ENCODE measurements at places on chromosomes 11 and 22. TPM values are rescaled to one million over a fixed set of nuclear protein-coding genes. Genes with fewer than 3 reads are reported as not detected.
A peak's percentile ranks its signal among the peaks of the same experiment; 100 is the strongest.

DNA sequence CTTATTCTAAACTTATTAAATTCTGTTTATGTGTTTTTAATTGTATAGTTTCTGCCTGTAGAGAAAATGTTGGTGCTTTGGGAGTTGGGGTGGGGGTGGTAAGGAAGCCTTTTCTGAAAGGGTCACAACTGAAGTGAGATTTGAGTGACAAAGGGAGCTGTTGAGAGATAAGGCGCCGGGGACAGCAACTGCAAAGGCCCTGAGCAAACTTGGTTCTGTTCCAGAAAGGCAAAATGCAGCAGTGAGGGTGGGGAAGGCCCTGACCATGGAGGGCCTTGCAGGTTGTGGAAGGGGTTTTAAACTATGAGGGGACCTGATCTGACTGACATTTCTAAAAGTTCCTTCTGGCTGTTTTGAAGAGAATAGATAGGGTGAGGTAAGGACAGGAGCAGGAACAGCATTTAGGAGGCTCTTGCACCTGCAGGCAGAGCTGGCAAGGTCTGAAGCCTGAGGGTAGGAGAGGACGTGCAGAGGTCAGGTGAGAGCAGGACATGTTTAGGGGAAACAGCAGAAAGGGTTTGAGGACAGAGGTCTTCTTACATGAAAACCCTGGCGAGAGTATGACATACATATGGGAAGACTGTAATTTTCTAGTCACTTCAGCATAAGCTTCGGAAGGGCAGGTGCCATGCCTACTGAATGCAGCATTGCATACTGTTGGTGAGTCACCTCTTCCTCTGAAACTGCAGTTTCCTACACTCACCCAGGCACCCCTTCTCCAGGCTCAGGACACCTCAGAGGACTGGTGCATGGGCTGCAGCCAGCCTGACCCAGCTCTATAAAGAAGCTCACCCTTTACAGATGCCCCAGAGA lies 190.7 kb downstream of the SNX19 start:
- H3K27ac ChIP-seq, result no peak overlapping the region
- no peak overlapping the region for H3K4me3 ChIP-seq
- no peak for DNase-seq
- no peaks in the 10 kb centered on the region for H3K27me3 ChIP-seq
- H3K4me1 ChIP-seq, result peaks cover 7% of the 10 kb centered on the region

Gene NCF4
- 16.8 TPM for total RNA-seq

Gene HBG2
- total RNA-seq, result not detected

- H3K27me3 ChIP-seq, result no peaks in the 10 kb centered on the region
- H3K4me1 ChIP-seq, result peaks cover 3% of the 10 kb centered on the region
- DNase-seq, result no peak
- no peaks in the 10 kb centered on the region for H3K36me3 ChIP-seq
- H3K27ac ChIP-seq, result no peak overlapping the region
These were observed 177.5 kb downstream of the TMEM135 start for GRCh38 chr11:87215236-87215635.

Gene OR51B5
- total RNA-seq, result not detected

GRCh38 chr22:41910050-41911000 lies 4.5 kb downstream of the SHISA8 start:
- H3K27ac ChIP-seq, result no peak overlapping the region
- no peak for DNase-seq
- H3K4me3 ChIP-seq, result no peak overlapping the region
- peaks cover 2% of the 10 kb centered on the region for H3K36me3 ChIP-seq

Gene LGR4
- total RNA-seq, result 165 TPM

GRCh38 chr11:122209619-122210366 lies 93.8 kb upstream of the BLID start:
- no peak overlapping the region for H3K4me3 ChIP-seq
- peaks cover under 1% of the 10 kb centered on the region for H3K27me3 ChIP-seq
- DNase-seq, result peak; percentile 14
- peak overlapping the region; percentile 35 for H3K27ac ChIP-seq

GRCh38 chr11:114397349-114397982 lies 2.8 kb downstream of the C11orf71 start:
- DNase-seq, result no peak
- H3K27me3 ChIP-seq, result no peaks in the 10 kb centered on the region
- H3K27ac ChIP-seq, result no peak overlapping the region
- no peak overlapping the region for H3K4me3 ChIP-seq
- H3K4me1 ChIP-seq, result peaks cover 18% of the 10 kb centered on the region

- H3K27me3 ChIP-seq, result no peaks in the 10 kb centered on the region
- no peaks in the 10 kb centered on the region for H3K36me3 ChIP-seq
- peak overlapping the region; percentile 76 for H3K27ac ChIP-seq
- peak; percentile 37 for DNase-seq
These were observed 226.7 kb upstream of the NARS2 start for GRCh38 chr11:78801161-78801884.

- H3K27ac ChIP-seq, result no peak overlapping the region
- no peaks in the 10 kb centered on the region for H3K27me3 ChIP-seq
- no peaks in the 10 kb centered on the region for H3K36me3 ChIP-seq
- H3K4me3 ChIP-seq, result no peak overlapping the region
These were observed 100.6 kb downstream of the MORC2 start for GRCh38 chr22:30867746-30868662.

DNA sequence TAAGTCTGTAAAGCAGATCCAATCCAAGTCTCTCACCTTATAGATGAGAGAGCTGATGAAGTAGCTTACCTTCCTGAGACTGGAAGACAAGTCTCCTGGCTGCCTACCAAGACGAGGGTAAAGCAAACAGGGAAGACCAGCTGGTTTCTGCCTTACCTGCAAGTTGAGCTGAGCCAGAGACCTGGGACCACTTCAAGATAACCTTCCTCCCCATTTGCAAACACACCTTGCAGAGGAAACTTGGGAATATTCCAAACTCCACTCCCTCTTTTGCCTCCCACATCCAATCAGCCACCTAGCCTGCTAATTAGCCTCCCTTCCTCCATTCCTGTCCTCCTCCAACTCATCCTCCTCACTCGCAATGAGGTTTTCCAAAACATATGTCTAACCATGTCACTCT lies 23.4 kb upstream of the ROBO3 start:
- no peaks in the 10 kb centered on the region for H3K36me3 ChIP-seq
- no peak for DNase-seq
- H3K4me1 ChIP-seq, result peaks cover 33% of the 10 kb centered on the region

DNA sequence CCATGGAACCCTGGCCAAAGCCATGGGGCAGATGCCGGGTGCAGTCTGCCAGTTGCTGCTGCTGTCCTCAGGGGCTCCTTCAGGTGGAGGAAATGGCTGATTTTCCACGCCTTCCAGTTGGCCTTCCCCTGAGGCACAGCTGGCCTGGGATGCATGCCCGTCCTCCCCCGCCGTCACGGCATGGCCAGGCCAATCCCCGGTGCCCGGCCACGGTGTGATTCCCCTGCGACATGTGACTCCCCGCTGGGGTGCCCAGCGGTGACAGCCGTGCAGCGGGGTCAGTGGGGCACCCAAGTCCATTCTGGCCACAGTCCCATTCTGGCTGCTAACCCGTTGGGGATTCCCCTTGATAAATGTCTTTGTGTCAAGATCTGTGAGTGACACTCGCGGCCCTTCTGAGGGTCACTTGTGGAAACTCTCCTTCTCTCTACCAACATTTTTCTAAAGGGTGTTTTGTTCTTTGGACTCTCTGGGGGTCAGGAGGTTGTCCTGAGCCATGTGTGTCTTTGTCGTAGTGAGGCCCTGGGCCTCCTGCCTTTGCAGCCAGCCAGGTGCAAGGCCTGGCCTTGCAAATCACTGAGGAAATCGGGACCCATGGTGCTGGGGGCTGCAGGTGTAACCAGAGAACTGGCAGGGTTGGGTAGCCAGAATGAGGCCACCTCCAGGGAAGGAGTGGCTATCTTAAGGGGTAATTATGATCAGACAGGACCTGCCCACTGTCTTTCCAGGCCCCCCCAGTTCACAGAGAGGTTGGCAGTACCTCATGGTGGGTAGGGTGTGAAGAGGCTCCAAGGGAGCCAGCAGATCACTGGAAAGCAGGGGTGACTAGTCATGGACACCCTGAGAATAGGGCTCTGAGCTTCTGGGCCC lies 37.1 kb downstream of the KCNQ1OT1 start:
- DNase-seq, result no peak
- peaks cover 3% of the 10 kb centered on the region for H3K36me3 ChIP-seq
- no peaks in the 10 kb centered on the region for H3K4me1 ChIP-seq
- H3K27ac ChIP-seq, result no peak overlapping the region
- H3K4me3 ChIP-seq, result no peak overlapping the region

DNA sequence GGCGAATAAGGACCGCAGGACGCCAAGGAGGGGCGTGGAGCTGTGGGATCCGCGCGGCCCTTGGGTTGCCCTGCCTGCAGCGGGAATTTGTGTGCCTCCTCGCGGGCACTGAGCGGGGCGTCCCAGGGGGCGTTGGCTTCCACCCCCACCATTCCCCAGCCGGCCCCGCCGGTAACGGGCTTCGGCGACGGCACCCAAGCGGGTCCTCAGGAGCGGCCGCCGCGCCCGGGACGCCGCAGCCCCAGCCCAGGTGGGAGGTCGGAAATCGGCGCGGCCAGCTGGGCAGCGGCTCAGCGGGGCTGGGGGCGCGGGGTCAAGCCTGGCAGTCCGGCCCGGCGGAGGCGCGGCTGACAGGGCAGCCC lies 320 bp downstream of the CLTCL1 start:
- peak; percentile 40 for DNase-seq
- H3K27me3 ChIP-seq, result peaks cover 9% of the 10 kb centered on the region
- no peaks in the 10 kb centered on the region for H3K36me3 ChIP-seq

DNA sequence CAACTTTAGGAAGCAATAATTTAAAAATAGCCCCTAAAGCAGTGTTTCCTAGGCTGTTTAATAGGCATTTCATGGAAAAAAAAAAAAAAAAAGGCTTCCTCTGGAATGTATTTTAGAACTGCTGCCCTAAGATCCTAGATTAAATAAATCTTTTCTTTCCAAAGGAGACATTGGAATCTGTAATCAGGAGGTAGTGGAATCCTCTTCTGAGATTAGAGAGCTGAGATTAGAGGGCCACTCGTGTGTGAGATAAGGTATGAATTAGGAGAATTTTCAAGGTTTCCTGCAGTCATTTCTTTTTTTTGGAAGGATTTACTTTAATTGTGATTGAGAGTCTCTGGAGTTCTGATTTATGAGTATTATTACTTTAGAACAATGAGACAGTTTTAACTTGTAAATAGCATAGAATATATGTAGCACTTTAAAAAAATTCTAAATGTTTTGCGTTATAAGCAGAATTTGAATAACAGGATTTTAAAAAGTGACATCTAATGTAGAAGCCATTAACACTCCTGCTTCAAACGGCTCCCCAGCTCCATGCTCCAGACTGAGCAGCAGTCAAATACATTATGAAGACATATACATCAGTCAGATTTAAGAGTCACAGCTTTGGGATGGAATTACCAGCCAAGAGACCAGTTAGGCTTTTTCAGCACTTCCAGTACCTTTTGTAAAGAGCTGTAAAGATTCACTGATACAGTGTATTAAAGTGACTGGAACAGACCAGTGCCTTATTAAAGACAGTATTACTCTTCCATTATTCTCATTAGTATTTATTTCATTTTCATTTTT lies 5.0 kb downstream of the EED start:
- no peak for DNase-seq
- no peak overlapping the region for H3K27ac ChIP-seq
- H3K4me3 ChIP-seq, result no peak overlapping the region
- peaks cover 11% of the 10 kb centered on the region for H3K4me1 ChIP-seq

DNA sequence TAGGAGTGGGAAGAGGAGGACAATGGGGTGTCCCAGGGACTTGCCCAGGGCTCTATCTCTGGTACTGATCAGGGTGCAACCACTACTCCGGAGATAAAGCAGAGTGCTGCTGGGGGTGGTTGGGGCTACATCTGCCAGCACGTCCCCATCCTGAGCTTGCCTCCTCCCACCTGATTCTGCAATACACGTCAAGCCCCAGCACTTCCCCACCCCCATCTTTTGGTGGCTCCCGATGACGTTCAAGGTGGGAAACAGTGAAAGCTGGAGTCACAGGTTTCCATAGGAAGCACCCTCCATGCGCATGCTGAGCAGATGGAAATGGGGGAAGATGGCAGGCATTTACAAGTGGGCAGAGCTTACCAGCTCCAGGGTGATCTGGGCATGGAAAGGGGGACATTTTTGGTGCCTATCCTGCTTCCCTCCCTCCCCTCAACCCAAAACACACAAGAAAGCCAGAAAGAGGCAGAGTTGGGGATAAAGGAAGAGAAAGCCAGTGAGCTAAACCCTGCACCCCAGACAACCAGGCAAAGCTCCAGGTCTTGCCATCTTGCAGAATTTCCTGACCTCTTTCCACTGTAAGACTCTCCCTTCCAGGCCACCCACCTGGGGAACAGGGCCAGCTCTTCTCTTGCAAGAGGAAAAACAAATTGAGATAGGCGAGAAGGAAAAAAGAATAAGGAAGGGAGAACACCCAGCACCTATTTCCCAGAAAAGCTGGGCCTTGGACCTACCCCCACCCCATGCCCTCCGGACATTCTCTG lies 15.8 kb downstream of the SYT7 start:
- DNase-seq, result no peak
- H3K27me3 ChIP-seq, result peaks cover 32% of the 10 kb centered on the region
- H3K4me1 ChIP-seq, result peaks cover 8% of the 10 kb centered on the region
- H3K27ac ChIP-seq, result no peak overlapping the region
- H3K36me3 ChIP-seq, result no peaks in the 10 kb centered on the region
- H3K4me3 ChIP-seq, result no peak overlapping the region

- H3K4me1 ChIP-seq, result no peaks in the 10 kb centered on the region
- DNase-seq, result no peak
- H3K4me3 ChIP-seq, result no peak overlapping the region
- H3K27ac ChIP-seq, result no peak overlapping the region
These were observed 50.1 kb upstream of the CTTN start for GRCh38 chr11:70348191-70348590.

- no peak overlapping the region for H3K4me3 ChIP-seq
- no peak overlapping the region for H3K27ac ChIP-seq
- no peak for DNase-seq
- H3K27me3 ChIP-seq, result no peaks in the 10 kb centered on the region
- H3K36me3 ChIP-seq, result no peaks in the 10 kb centered on the region
These were observed 63.0 kb upstream of the TTLL12 start for GRCh38 chr22:43249789-43250471.

GRCh38 chr11:1399386-1400316 lies 9.9 kb downstream of the BRSK2 start:
- DNase-seq, result no peak
- peaks cover 50% of the 10 kb centered on the region for H3K27me3 ChIP-seq
- H3K4me3 ChIP-seq, result no peak overlapping the region
- H3K36me3 ChIP-seq, result no peaks in the 10 kb centered on the region
- no peaks in the 10 kb centered on the region for H3K4me1 ChIP-seq

GRCh38 chr22:20566420-20567260 lies 59.2 kb downstream of the MED15 start:
- H3K4me3 ChIP-seq, result no peak overlapping the region
- peak overlapping the region; percentile 34 for H3K27ac ChIP-seq
- DNase-seq, result peak; percentile 46
- peaks cover 38% of the 10 kb centered on the region for H3K4me1 ChIP-seq

GRCh38 chr22:50058061-50058905 lies at the start of gene TTLL8:
TSS of gene TTLL8 (minus strand) at chr22:50058298.
- H3K4me1 ChIP-seq, result no peaks in the 10 kb centered on the region
- no peak within 1 kb of the TSS for H3K4me3 ChIP-seq
- no peaks in the 10 kb centered on the region for H3K36me3 ChIP-seq
- peaks cover 49% of the 10 kb centered on the region for H3K27me3 ChIP-seq
- H3K27ac ChIP-seq, result no peak within 1 kb of the TSS
- DNase-seq, result no peak

- H3K4me1 ChIP-seq, result peaks cover 41% of the 10 kb centered on the region
- no peaks in the 10 kb centered on the region for H3K27me3 ChIP-seq
- H3K4me3 ChIP-seq, result no peak overlapping the region
- no peak overlapping the region for H3K27ac ChIP-seq
- H3K36me3 ChIP-seq, result no peaks in the 10 kb centered on the region
These were observed 40.9 kb downstream of the MRTFA start for GRCh38 chr22:40595497-40596234.
